ENCODE measurements at places on chromosomes 4 and X.
A peak's percentile ranks its signal among the peaks of the same experiment; 100 is the strongest.

- no peak for DNase-seq
Measured at GRCh38 chr4:114595207-114595606, 3.4 kb upstream of the UGT8 start.

- DNase-seq: no peak
Measured at GRCh38 chr4:188197566-188197965, 58.3 kb downstream of the TRIML1 start.

DNA sequence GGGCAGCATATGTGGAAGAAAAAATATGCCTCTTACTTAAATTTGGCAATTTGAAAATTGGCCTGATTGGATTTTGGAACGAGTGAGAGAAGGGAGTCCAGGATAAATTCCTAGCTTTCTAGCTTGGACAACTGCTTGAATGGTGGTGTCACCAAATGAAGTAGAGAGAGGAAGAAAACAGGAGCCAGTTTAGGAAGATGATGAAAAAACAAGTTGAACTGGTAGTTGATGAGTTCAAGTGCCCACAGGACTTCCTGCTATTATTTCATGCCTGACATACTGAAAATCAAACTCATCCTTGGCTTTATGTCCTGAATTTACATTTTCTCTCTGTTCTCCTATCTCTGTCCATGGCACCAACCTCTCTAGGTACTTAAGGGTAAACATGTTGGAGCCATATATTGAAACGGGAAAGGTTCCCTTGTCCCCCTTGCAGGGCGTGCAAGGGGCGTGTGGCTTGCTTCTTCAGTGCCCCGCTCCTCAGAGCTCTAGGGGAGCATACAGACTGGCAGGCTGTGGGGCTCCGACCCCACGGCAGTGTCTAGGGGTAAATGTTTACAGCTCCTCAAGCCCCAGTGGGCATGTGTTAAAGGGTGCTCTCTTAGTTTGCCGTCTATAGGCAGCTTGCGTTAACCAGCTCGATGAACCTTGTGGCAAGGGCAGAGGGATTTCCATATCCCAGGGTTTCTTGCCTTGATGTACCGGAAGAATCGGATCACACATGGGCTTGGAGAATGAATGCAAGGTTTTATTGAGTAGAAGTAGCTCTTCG, 250.7 kb upstream of the PGRMC2 start:
- no peak for DNase-seq

DNA sequence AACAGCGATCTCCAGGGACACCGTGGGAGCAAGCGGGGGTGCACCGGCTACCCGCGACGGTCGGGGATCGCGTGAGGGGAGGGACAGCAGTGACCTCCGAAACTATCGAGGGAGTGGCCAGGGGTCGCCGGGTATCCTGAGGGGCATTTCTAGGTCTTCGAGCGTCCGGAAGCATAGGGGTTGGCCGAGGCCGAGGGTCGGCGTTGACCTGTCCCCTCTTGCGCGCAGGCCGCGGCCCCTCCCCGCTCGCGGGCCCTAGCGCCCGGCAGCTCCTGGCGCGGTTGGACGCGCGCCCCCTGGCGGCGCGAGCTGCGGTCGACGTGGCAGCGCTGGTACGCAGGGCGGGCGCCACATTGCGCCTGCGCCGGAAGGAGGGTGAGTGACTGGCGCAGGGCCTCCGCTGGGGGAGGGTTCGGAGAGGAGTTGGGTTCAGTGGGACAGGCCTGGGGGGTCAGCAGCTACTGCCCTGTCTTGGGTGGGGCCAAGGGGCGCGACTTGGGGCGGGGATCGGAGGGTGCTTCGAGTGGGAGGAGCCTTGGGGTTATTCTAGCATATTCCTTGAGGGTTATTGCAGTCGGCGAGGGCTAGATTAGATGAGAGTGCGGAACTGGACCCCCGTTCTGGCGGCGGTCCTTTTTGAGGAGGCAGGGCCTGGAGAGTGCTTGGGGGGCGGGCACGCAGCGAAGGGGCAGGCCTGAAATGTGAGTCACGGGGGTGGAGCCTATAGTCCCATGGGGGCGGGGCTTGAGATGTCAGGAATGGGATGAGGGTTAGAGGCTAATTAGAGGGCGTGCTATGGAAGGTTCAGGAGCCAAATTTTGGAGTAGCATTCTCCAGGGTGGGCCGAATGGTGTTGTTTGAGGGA, 1.2 kb downstream of the MAGIX start:
- peak; percentile 96 for DNase-seq

- DNase-seq: no peak
Measured at GRCh38 chr4:59240011-59240410, 1960.1 kb upstream of the ADGRL3 start.

GRCh38 chrX:120286733-120287512, 24.3 kb downstream of the TMEM255A start:
- DNase-seq: no peak

GRCh38 chr4:6472008-6472386, 417 bp downstream of the PPP2R2C start:
- DNase-seq: no peak

Data from HuH-7.5 (cell line).